ENCODE measurements at places on chromosomes 2 and 18.

DNA sequence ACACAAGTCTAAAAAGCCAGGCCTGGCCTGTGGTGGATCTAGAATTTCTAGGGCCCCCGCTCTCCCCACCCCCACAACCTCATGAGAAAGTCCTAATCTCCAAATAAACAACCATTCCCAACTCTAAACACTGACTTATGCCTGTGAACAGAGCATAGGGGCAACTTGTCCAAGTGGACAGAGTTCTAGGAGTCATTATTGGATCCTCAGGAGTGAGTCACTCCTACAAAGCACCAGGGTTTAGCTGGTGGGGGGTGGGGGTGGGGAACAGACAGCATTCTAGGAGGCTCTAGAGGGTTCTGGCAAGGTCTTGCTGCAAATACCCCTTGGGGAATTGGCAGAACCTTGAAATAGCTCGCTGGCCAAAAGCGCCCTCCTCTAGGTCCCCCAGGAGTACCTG, 83.3 kb downstream of the ZCCHC2 start:
- DNase-seq, result no peak

DNA sequence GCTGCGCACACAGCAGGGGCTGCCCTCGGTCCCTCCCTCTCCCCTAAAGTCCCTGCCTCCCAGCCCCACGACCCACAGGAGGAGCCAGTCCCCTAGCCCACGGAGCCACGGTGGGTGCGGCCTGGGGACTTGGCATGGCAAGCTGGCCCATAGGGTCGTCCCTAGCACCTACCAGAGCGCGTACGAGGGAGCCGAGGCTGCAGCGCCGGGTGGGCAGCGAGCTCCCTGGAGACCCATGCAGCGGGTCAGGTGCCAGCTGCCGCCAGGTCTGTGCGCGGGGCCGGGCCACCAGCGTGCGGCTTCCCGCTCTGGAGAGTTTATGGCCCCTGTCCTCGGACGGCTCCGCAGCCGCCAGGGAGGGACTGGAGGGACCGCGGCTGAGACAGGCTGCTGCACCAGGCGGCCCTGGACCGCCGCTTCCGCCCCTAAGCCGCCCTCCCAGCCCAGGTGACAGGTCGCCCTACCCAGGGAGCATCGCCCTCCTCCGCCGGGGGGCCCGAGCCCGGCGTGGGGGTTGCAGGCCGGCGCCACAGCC, 273.6 kb downstream of the CCDC74A start:
- DNase-seq, result peak; percentile 2

DNA sequence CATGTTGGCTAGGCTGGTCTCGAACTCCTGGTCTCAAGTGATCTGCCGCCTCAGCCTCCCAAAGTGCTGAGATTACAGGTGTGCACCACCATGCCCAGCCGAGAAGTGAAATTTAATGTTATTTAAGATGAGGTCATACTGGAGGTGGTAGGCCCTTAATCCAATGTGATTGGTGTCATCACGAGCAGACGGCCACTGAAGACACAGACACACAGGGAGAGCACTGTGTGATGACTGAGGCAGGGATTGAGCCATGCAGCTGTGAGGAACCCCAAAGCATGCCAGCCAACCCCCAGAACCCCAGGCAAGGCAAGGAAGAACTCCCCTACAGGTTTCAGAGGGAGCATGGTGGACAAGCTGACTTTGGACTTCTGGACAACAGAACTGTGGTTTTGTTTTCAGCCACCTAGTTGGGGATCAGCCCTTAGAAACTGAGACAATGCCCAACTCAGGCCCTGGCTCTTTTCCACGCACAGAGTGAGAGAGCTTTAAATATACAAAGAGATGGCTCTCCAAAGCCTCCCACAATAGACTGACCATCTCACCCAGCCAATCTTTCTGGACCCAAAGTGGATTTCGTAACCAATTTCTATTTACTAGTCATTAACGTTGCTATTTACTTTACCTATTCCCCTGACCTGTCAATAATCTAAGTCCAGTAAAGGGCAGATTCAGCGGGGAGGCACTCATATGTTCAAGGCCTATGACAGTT, 34.2 kb downstream of the TBC1D8 start:
- no peak for DNase-seq

DNA sequence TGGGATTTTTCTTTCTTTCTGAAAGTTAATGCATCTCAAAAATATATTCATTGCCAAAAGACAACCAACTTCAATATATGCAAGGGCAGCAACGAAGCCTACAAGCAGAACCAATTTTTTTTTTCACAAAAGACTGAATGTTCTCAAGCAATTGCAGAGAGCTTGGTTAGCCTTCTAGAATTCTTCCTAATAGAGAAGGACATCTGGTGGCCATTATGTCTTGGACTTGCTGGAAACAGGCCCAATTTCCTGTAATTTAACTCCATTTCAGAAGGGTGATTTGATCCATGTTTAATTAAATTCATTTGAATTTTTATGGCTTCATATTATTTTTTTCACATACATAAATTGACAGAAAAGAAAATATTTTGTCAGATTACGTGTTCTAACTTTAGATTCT, 208.0 kb downstream of the TPGS2 start:
- no peak for DNase-seq

DNA sequence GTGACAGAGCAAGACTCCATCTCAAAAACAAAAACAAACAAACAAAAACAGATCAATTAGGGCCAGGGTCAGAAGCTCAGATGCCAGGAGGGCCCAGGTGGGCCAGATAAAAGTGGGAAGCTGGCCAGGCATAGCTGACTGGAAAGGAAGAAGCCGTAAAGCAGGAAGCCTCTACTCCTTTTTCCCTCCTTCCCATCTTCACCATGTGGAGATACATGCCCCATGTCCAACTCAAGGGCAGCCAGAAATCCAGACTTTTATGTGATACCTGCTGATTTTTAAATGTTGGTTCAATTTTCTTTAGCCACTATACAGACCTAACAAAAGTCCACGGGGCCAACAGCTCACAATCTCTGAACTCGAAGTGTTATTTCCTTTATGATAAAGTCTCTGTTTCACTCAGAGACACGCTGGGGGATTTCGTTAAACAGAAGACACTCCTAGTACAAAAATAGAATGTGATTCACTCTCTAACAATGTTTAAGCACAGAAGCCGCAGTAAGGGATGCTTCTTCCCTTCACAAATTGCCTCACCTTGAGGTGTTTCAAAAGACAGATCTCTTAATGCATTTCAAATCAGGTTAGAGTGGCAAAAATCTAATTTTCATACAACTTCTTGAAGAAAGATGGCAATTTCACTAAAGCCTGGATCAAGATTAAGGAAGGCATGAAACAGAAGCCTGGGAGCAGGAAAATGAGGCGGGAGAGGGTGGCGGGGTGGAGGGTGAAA, 14.0 kb downstream of the TMEM247 start:
- DNase-seq, result no peak

DNA sequence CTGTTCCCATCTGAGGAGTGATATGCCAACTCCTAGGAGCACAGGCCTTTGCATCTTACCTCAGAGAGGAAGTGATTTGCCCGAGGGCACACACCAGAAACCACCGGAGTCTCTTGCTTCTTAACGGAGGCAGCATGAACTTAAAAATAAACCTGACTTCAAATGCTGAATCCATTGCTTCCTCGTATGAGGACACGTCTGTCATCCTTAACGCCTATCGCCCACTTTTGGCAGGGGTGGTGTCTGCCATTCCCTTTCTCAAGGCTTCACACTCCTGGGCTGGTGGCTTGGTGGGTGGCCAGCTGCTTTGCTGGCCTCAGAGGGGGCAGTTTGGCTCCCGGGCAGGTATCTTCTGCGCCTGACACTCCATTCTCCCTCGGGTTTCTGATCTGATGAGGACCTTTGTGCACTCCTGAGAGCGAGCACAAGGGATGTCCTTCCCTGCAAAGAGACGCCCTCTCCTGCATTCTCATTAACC, 1.1 kb upstream of the PREB start:
- no peak for DNase-seq
